ENCODE measurements at places on chromosomes 12 and 14. TPM values are rescaled to one million over a fixed set of nuclear protein-coding genes. Genes with fewer than 3 reads are reported as not detected.
A peak's percentile ranks its signal among the peaks of the same experiment; 100 is the strongest.

The LRFN5 gene
- total RNA-seq, result not detected

The RASSF8 gene
- 44.0 TPM for total RNA-seq

The IGF1 gene
- not detected for total RNA-seq

The ADGRD1 gene
- not detected for total RNA-seq

The SDR9C7 gene
- not detected for total RNA-seq

The IL22 gene
- not detected for total RNA-seq

- DNase-seq, result no peak
Measured at GRCh38 chr14:76253111-76253510, 101.4 kb downstream of the GPATCH2L start.

DNA sequence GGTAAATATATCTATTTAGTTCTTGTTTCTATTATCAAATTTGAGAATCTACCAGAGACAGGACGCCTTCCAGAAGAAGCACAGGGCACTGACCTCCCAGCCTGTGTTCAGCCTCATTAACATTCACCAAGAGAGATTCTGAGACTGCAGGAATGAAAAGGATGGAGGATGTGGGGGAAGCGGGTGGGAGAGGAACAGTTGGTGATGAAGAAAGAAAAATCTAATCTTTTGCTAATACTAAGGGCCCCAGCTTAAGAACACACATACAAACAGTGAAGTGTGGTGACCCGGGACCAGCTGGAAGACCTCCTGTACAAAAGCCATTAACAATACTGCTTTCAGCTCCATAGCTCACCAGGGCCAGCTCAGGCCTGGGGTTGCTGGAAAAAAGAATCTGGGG, 160.5 kb downstream of the NUAK1 start:
- no peak for DNase-seq

GRCh38 chr12:107431942-107432341, 253.7 kb upstream of the PWP1 start:
- DNase-seq, result no peak

DNA sequence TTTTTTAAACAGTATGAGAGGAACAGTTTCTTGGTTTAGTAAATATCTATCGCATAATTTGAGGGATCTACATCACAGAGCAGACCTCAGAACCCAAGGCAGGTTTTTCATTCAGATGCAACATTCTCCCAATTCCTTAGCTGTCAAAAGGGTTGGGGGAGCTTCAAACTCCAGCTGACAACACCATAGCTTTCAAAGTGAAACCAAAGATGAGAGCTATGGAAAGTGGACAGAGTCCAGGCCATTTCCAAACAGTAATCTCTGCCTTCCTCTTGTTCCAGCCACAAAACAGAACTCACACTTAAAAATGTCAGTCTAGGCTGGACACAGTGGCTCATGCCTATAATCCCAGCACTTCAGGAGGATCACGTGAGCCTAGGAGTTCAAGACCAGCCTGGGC, 87.8 kb downstream of the SPRING1 start:
- DNase-seq, result no peak

DNA sequence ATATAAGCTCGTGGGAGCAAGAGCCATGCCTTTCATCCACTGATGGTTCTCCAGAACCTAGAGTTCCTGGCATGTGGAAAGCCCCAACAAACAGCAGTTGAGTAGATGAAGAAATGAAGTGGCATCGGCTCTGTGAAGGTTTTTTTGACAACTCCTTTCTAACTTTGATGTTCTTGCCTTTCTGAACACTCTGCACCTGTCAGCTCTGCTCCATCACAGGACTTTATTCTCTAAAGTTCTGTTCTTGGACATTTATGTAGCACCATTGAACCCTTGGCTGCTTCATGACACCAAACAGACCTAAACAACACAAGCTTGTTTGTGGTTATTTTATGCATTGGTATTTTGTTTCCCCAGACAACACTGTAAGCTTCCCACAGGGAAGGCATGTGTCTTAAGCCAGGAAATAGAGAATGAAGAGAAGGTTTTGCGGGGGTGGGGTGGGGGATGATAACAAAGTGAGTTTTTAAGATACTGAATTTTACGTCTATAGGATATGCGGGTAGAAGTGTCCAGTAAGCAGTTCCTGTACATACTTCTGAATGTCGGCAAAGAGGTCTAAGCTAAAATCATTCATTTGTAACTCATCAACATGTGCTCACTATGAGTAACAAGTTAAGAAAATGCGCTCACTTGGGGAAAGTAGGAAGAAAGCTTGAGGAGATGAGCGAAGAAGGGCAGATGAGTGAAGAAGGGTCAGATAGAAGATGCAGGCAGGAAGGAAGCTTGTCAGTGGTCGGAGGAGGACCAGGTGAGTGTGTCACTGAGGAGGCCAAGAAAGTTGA, 146.0 kb upstream of the PLEKHG7 start:
- no peak for DNase-seq

DNA sequence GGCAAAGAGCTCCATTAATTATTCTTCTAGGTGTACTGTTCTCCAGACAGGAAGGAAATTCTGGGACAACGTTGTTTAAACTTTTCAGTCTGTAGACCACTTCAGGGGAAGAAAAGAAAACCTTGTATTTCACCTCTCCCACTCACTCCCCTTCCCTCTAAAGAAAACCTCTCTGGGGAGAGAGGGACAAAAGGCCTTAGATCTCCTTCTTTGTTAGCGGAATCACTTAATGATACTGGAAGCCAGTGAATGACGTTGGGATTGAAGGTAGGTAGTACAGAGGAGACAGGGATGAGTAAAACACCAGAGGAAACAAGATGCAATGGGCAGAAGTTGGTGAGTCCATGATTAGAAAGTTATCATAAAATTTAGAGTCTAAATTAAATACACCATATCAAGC, 38.7 kb upstream of the SGPP1 start:
- no peak for DNase-seq

GRCh38 chr12:127930122-127930521, 336.8 kb upstream of the TMEM132C start:
- no peak for DNase-seq

- no peak for DNase-seq
Measured at GRCh38 chr12:14186193-14186502, 179.3 kb upstream of the ATF7IP start.

GRCh38 chr12:52964556-52965336, 15.8 kb downstream of the KRT18 start:
- peak; percentile 79 for DNase-seq

DNA sequence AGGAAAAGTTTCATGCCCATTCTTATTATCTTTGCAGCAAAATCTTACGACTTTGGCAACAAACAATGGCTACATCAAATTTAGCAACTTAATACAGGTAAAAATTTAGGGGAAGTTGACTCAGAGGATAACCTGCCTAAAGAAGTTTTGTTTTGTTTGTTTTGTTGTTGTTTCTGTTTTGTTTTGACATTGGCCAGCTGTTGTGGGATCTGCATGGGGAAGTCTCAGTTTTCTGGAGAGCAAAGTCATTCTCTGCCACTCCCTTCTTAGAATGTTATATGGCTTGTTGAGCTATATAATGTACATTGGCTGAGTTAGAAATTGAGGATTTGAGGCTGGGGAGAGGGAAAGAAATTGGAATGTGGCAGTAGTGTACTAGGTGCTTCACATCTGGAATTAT, 109.5 kb downstream of the NT5DC3 start:
- DNase-seq, result no peak

- DNase-seq, result no peak
Measured at GRCh38 chr14:71970272-71970671, 38.0 kb downstream of the RGS6 start.

DNA sequence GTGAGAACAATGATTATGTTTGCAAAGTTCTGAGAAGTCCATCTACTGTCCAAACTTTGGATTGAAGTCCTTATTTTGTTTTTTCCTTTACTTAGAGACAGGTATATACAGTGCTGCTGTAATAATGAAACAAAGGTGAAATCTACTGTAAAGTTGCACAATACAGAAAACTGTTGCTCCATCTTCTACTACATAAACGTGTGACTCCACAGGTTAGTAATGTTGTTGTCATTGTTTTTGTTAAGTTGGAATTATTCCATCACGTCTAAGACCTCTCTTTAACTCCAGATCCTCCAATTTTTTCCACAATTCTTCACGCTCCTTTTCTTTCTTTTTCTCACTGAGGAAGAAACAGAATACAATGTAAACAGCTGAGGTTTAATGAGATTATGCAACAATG, 57.0 kb upstream of the GPHB5 start:
- DNase-seq, result peak; percentile 4

DNA sequence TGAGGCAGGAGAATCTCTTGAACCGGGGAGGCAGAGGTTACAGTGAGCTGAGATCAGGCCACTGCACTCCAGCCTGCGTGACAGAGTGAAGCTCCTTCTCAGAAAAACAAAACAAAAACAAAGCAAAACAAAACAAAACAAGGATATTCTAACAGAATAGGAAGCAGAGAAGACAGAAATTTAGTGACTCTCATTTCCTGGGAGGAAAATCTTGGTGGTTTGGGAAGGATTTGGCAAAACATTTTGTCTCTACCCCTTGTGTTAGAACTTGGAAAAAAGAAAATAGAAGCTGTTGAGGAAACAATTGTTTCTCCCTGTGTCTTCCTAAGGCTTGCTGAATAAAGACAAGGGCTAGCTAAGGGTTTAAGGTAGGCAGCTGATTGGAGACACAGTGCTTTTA, 79.7 kb upstream of the PTPRR start:
- no peak for DNase-seq

DNA sequence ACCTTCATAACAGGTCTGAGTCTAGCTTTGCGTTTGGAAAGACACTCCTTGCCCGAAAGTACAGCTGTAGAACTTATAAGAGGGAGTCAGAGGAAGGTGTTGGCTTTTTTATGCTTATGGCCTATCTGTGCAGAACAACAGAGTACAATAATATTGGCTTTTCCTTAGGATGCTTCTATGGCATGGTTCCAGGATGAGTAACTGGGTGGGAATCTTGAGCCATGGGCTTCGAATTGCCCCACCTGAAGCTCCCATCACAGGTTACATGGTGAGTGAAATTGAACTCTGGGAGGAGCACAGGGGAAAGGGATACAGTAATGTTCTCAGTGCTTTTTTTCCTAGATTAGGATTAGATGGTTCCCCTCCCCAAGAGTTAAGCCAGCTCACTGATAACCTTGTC, 13.0 kb downstream of the PARP2 start:
- DNase-seq, result no peak

GRCh38 chr12:27822076-27822712, 42.2 kb upstream of the MANSC4 start:
- no peak for DNase-seq

GRCh38 chr12:75725521-75726111, 214.2 kb upstream of the KRR1 start:
- DNase-seq, result peak; percentile 84

- DNase-seq, result peak; percentile 100
Measured at GRCh38 chr12:76083904-76084862, at the start of gene NAP1L1. Gene NAP1L1, minus strand, starts transcription at chr12:76084685. Its CDS starts 10,466 bp downstream, at chr12:76074219.

DNA sequence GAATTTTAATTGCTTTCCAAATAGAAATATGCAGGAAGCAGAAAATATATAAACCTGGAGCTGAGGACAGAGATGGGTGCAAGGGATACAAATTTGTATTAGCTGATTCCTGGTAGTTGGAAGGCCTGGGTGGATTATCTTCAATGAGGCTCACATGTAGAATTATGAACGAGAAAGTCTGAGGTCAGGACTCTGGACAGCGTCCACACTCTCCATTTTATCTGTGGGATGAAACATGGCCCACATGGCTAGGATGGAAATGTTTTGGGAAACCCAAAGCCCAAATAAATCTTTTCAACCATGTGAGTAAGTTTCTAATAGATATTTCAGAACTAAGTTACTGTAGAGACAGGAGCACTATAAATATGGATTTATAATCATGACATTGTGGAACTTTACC, 256.1 kb downstream of the APAF1 start:
- no peak for DNase-seq

DNA sequence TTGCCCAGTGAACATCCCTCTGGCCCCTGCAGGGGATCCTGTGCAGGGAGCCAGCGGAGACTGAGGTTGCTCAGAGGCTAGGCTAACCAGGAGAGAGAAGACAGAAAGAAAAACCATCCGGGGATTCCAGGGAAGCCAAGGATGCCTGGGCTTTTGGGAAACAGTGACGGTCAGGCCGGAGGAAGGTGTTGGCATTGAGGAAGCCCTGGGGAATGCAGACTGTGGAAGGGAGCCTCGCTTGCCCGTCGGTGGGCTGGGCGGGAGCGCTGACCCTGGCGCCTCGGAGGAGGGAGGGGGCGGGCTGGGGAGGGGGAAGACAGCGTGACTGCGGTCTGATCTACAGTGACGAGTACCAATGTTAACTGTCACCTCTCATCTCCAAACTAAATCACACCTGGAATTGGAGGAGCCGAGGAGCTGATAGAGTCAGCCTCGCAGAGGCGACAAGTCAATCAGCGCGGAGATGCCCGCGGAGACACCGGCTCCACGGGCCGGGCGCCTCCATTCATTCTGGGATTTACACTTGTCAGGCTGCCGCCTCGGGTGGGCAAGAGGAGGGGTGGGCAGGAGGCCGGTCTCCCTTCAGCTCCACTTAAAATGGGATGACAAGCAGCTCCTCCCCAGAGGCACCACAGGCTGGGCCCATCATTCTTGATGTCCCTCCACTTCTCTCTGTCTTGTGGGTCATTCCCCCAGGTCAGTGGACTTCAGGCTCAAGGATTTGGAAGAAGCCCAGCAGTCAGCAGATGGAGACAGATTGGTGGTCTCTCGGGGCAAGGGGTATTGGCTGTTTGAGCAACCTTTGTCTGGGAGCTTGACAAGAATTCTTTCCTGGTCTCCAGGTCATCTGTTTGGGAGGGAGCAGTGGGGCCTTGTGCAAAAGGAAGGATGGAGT, 20.4 kb upstream of the GPATCH2L start:
- no peak for DNase-seq

DNA sequence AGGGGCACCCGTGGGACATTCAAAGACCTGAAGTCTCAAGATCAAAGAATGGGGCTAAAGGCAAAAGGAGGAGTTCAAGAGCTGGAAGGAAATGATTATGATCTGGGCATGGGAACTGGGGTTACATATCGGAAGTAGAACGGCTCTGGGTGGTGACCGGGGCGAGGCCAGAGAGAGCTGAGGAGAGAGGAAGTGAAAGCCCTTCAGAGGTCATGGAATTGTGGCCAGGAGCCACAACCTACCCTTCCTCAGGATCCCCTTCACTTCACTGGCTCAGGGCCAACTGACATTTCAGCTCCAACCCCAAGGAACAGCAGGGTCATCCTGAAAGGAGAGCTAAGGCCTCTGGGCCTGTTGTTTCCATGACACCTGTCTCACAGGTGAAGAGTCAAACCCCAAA, 57.8 kb downstream of the GALNT16 start:
- DNase-seq, result no peak

- no peak for DNase-seq
Measured at GRCh38 chr12:71475280-71475679, 35.7 kb downstream of the LGR5 start.

GRCh38 chr12:53939141-53940108, 794 bp downstream of the HOXC13 start:
- no peak for DNase-seq

- peak; percentile 45 for DNase-seq
Measured at GRCh38 chr14:95876761-95877538, at the start of gene TUNAR. Gene TUNAR, plus strand, starts transcription at chr14:95876832.

All from Caki2 (cell line).